Stimulated activated effector memory CD8-positive, alpha-beta T cell treated with anti-CD3 and anti-CD28 coated beads, Interleukin-12 subunit alpha, Interleukin-12 subunit beta, amount 100 ng/mL, for 72 hours (primary cell): ENCODE measurements at places on chromosomes 2 and 18.
A peak's percentile ranks its signal among the peaks of the same experiment; 100 is the strongest.

DNA sequence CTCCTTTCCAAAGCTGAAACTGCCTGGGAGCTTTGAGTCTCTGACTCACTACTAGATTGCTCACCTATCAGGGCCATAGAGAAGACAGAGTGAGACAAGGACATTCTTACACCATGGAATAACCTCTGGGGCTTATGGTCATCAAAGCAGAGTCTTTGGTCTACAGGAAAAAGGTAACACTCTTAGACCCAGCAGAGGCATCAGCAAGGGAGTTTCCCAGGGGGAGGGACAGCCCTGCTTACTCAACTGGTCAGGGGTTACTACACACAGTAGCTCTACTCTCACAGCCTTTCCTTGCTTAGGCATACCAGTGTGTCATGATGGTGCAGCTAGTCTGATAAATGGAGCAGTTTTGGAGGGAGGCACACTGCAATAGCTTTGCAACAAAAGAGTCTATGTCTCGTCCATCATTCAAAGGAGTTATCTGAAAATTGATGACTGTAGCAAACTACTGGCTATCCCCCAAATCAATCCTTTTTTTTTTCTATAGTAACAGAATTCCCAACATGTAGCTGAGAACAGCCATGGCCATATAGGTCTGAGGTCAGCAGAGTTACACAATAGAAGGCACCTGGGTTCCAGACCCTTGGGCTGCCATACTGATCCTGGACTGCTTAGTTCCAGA is 22.4 kb upstream of the CD28 start:
- peak; percentile 65 for DNase-seq

DNA sequence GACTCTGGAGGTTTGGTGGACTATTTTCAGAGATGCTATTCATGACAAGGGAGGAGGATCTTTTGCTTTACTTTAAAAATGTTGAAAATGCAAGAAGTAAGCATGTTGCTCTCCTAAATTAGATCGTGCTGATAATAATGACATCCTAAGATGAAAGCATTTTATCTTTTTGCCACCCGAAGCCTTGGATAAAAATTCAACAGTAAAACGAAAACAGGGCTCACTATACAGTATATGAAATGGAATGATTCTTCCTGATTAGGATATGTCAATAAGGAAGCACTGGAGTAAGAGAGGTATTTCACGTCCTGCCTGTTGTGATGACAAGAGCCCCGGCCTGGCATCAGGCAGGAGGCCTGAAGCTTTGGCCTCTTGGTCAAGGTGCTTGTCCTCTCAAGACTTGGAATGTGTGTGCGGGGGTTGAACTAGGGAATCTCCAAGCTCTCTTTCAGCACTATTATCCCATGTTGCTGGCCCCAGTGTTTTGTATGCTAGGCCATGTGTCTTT is 306.0 kb downstream of the MTX2 start:
- no peak for DNase-seq

- DNase-seq, result no peak
Measured at GRCh38 chr2:191927319-191927867, 80.5 kb upstream of the CAVIN2 start.

DNA sequence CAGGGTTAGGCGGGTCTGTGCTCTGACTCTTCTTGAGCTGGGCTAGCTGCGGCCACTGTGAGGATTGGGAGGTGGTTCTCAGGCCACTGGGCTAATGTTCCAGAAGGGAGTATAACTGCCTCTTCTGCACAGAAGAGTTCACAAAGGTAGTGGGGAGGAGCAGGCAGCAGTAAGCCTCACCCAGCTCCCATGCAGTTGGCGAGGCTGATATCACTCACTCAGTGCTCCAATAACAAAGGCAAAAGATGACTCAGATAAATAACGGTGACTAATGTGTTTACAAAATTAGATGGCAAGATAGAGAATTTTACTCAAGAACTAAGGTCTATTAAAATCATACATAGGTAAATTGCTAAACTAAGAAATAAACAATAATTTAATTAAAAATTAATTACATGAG is 174.2 kb upstream of the TMEM200C start:
- DNase-seq, result no peak

GRCh38 chr18:58315739-58316215 is 271.8 kb downstream of the NEDD4L start:
- DNase-seq, result no peak

- DNase-seq, result no peak
Measured at GRCh38 chr2:20351555-20352229, 1.0 kb upstream of the PUM2 start.

- no peak for DNase-seq
Measured at GRCh38 chr2:28271231-28271918, 121.3 kb upstream of the FOSL2 start.

DNA sequence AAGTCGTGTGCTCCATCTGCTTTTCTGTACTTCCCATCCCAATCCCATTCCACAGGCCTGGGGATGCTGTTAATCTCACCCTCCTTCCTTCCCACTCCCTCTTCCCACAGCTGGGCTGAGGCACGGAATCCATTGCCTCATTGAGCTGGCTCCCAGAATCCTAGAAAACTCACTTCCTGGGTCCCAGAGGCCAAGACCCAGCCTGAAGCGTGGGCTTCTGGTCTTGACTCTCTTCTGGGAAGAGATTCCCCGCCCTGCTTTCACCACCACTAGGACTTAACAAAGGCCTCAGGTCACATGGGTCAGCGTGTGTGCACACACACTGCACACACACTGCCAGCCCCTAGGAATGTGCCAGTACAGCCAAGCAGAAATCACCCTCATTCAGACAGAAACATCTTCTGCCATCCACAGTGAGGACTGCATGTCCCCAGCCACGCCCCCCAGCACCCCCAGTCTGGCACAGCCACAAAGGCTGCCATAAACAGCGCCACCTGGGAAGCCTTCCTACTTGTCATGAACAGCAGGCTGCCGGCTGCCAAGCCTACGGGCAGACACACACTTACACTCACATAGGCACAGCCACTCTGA is 165.8 kb downstream of the TNS1 start:
- no peak for DNase-seq
